ENCODE measurements at places on chromosomes 5 and 9. TPM values are rescaled to one million over a fixed set of nuclear protein-coding genes. Genes with fewer than 3 reads are reported as not detected.

ERGIC1 gene
- polyA plus RNA-seq, result 103 TPM

GALNT12 gene
- 12.6 TPM for polyA plus RNA-seq

SLCO4C1 gene
- 0.04 TPM for polyA plus RNA-seq

TRIM14 gene
- polyA plus RNA-seq, result 8.5 TPM

DNAI1 gene
- polyA plus RNA-seq, result 0.11 TPM

IL9 gene
- polyA plus RNA-seq, result not detected

EGFLAM gene
- 6.9 TPM for polyA plus RNA-seq

MLANA gene
- polyA plus RNA-seq, result not detected

ANKS6 gene
- 18.3 TPM for polyA plus RNA-seq

PTGS1 gene
- 348 TPM for polyA plus RNA-seq

OTP gene
- not detected for polyA plus RNA-seq
